ENCODE measurements at places on chromosomes 1 and 21.

GRCh38 chr1:19426294-19427086 lies 58.8 kb downstream of the CAPZB start:
- DNase-seq = no peak

- no peak for DNase-seq
These were observed 20.8 kb downstream of the CNST start for GRCh38 chr1:246587032-246587431.

DNA sequence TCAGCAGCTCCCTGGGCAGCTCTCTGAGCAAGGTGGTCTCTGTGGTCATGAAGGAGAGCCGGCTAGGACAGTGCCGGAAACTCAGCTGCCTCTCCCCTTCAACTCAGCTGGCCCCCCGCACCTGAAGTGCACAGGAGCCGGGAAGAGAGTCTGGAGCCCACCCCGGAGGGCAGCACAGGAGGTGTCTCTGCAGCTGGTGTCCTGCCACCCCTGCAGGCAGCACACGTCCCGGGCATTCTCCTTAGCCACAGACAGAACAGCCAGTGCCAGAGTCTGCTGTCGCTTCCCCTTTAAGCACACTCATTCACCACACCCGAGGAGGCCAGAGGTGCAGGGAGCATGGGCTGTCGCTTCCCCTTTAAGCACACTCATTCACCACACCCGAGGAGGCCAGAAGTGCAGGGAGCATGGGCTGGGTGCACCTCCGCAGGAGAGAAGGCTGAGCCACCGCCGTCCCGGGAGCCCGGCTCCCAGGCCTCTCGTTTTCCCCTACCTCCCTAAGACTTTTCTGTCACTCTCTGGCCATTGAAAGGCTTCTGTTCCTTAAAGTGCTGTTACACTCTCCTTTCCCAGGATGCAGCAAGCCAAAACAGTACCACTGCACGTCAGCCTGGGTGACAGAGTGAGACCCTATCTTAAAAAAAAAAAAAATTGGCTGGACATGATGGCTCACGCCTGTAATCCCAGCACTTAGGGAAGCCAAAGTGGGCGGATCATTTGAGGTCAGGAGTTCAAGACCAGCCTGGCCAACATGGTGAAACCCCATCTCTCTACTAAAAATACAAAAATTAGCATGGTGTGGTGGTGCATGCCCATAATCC lies 16.9 kb upstream of the SAMD11 start:
- no peak for DNase-seq

GRCh38 chr1:174032671-174033222 lies 10.6 kb upstream of the RC3H1 start:
- DNase-seq = no peak

DNA sequence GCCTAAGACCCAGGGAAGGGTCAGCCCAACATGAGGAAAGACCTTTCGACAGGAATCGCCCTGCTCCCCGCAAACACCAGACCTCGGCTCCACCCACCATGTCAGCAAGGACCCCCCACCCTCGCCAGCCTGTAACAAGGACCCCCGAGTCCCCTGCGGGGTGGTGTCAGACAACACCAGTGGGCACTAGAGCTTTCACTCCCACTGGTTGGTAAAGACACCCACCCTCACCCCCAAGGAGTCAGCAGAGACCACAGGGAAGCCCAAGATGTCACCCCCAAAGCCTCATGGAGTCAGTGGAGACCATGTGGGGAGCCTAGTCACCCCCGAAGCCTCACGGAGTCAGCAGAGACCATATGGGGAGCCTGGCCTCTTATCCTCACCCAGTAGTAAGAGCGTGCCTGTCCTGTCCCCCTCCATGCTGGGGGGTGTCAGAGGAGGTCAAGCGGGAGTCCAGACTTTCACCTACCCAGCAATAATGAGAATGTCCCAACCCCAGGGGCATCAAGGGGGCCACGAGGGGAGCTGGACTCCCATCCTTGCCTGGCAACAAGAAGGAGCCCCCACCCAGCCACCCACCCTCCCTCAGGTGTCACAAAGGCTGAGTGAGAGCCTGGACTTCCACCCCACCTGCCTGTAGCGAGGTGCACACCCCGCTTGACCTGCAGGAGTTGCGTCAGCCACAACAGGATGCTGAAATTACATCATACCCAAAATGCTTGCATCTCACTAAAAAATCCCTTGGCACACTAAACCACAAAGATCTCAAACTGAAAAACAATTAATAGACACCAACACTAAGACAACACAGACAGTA lies 24.8 kb downstream of the SLC19A1 start:
- DNase-seq = no peak

DNA sequence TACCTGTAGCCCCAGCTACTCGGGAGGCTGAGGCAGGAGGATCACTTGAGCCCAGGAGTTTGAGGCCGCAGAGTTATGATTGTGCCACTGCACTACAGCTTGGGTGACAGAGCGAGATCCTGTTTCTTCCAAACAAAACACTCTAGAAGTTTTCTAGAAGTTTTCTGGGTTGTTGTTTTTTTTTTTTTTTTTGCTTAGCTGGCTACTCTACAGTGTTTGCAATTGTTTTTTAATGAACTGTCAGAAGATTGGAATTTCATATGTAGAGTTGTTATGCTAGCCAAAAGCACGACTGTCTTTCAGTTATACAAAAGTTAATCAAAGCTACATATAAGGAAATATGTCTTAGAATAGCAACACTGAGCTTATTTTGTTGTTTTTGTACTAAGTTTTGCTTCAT lies 30.9 kb upstream of the NEXN start:
- DNase-seq = peak; percentile 49

DNA sequence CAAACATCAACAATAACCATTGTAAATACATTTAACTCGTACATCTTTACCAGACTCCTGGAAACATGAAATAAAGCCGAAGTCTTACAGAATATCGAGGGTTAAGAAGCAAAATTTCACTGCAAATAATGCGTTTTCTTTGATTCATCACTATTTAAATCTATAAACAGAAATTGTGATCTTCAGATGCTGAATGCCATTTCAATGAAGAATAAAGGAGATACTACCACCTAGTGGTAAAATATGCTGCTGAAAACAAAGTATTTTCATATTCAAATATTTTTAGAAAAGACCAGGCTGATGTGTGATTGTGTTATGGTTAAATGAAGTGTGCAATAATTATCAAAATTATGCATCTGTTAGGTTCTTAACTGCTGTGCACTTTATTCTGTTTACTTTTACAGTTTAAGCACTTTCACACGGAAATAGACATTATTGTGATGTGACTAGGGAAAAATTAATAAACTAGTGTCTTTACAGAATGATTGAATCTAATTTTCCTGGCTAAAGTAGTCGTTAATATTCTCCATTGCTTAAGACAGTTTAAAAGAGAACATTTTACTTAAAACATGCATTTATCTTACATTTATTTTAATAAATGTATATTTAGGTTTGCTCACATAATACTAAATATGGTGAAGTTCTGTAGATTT lies 1093.1 kb downstream of the MRPL39 start:
- peak; percentile 74 for DNase-seq

GRCh38 chr1:30998887-30999286 lies 66.6 kb downstream of the PUM1 start:
- no peak for DNase-seq

DNA sequence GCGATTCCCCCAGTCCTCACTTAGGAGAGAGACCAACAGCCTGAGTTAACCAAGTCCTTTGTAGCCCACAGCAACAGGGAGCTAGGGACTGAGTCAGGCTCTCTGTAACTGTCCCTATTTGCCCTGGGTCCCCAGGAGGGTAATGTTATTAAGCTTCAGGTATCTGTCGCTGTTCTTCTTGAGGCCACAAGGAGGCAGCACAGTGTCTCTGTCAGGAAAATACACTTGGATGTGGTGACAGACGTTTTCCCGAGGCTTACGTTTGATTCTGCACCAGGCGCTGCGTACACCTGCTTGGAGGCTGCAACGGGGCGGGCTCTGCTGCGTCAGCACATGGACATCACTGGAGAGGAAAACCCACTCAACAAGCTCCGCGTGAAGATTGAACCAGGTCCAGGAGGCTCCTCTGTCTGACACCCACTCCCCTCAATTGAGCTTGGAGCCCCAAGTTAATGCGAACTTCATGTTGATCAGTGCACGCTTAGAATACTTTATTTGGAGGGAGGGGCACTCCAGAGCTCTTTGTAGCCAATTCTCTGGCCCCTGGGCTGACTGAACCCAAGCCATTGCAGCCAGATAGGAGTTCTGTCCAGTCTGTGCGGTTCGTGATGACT lies 10.7 kb upstream of the ELF3 start:
- DNase-seq = peak; percentile 75

All from adipocyte (in vitro differentiated cells).